ENCODE measurements at places on chromosomes 12 and 14.

DNA sequence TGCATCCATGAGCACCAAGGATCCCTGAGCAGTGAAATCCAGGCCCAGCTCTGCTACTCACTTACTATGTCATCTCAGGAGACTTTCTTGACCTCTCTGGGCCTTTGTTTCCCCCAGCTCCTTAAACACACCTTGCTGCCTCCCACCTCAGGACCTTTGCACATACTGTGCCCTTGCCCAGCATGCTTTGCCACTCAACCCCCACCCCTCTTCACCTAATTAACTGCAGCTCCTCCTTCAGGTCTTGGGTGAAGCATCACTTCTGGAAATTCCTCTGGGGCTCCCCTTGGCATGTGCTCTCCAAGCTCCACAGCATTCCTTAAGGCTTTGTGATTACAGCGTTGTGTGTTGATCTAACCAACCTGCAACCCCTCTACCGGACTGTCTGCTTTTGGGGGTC lies 15.9 kb downstream of the WSCD2 start:
- DNase-seq = no peak

DNA sequence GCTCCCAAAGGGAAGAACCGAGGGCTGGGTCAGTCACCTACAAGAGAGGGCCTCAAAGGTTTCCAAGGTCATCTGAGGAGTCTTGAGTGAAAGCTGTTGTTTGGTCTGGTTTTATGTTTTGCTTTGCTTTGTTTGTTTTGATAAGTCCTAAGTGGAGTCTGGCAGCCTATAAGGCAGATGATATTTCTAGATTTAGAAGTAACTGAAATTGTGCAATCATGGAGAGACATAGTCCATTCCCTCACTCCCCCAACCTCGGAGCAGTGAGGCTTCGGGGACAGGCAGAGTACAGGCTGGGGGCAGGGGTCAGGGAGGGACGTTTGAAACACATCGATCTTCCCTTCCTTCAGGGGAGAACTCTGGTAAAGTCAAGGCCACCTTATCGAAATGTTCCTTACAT lies 42.3 kb downstream of the TTC9 start:
- DNase-seq = no peak

- no peak for DNase-seq
These were observed 159.1 kb downstream of the SAMD4A start for GRCh38 chr14:54725998-54726397.

- no peak for DNase-seq
These were observed 349.7 kb downstream of the NRXN3 start for GRCh38 chr14:78519863-78520262.

DNA sequence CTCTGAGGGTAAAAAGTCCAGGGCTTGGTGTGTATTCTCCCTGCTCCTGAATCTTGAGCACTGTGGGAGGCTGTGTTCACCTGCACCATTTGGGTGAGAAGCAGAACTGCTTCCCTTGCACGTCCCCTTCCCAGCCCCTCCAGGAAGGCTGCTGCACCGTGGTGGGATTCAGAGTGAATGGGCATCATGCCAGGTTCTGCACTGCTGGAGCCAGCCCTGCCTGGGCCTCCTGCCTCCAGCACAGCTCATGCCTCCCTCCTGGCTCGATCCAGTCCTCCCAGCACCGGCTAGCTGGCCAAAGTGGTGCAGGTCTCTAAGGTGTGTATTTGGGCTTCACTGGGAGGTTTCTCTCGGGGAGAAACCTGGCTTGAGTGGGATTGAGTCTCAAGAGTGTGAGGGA lies 54.9 kb downstream of the ANKRD9 start:
- DNase-seq = no peak

DNA sequence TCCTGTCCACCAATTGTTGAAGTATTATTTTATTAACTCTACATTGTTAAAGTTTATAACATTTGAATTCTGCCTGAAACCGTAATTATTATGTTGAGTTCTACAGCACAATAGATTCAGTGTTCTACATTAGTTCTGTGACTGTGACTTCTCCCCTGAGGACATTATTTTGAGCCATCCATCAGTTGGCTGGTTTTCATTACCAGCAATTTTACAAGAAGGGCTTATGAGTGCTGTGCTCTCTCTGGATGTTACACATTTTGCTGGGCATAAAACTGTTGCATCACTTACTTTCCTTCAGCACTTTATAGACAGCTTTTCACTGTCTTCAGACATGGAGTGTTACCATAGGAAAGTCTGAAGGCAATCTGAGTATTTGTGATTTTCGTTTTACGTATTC lies 118.2 kb upstream of the KITLG start:
- DNase-seq = no peak

GRCh38 chr12:118880720-118881493 lies 100.4 kb upstream of the SRRM4 start:
- DNase-seq = no peak

DNA sequence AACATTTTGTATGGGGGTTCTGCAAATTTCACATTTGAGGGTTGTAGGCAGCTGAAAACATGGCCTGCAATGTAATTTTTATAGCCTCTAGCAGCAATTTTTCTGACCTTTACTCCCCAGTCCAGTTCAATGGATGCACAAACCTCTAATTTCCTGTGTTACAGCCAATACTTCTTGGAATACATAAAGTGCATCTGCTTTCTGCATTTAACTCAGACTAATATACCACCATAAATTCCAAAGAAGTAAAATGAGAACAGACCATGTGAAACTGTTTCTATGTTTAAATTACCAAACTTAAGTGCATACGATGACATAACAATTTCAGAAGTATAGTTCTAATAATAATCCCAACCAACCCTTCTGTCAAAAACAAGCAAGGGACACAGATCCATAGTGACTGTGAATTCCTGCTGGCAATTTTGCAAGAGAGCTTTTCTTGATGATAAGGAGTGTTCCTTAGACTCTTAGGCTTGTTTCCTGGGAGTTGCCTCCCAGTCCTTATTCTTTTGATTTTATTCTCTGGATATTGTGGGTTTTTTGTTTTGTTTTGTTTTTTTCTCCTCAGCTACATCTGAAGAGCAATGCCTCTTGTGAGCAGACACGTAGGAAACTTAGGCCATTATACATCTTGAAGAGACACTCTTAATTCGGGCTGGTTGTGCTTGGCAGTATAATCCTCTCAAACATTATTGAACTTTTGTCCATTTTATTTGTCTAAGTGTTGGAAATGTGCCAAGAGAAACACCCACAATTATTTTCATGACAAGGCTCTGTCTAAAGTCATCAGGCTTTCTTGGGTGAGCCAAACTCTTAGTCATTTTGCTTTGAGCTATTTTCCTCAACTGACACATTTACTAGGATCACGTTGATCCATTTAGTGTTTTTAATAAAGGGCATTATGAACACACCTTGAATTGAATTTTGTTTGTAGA lies 51.3 kb upstream of the RERGL start:
- DNase-seq = peak; percentile 15

GRCh38 chr14:22065347-22065746 lies 391.7 kb upstream of the OR4E1 start:
- no peak for DNase-seq

- DNase-seq = no peak
These were observed 26.7 kb upstream of the RAB21 start for GRCh38 chr12:71727958-71728357.

DNA sequence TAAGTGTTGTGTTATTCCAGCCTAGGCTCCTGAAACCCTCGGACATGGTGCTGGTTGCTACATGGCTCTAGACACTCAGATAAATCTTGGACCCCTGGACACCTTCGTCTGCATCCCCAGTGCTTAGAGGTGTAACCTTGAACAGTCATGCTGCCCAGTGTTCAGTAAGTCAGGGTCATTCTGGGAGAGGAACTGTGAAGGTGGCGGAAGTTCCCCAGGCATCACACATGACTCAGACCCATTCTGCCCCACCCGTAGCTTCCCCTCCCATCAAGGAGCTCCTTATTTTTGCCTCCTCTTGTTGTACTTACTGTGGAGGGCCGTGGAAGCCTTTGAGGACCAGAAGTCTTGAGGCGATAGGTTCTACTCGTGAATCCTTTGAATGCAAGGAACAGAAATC lies 18.1 kb upstream of the SSPN start:
- DNase-seq = no peak

- no peak for DNase-seq
These were observed 1.3 kb downstream of the TEAD4 start for GRCh38 chr12:2960390-2960956.

GRCh38 chr12:95337146-95337545 lies 119.5 kb downstream of the VEZT start:
- no peak for DNase-seq

GRCh38 chr14:56814519-56814959 lies 4.3 kb upstream of the OTX2 start:
- DNase-seq = no peak

DNA sequence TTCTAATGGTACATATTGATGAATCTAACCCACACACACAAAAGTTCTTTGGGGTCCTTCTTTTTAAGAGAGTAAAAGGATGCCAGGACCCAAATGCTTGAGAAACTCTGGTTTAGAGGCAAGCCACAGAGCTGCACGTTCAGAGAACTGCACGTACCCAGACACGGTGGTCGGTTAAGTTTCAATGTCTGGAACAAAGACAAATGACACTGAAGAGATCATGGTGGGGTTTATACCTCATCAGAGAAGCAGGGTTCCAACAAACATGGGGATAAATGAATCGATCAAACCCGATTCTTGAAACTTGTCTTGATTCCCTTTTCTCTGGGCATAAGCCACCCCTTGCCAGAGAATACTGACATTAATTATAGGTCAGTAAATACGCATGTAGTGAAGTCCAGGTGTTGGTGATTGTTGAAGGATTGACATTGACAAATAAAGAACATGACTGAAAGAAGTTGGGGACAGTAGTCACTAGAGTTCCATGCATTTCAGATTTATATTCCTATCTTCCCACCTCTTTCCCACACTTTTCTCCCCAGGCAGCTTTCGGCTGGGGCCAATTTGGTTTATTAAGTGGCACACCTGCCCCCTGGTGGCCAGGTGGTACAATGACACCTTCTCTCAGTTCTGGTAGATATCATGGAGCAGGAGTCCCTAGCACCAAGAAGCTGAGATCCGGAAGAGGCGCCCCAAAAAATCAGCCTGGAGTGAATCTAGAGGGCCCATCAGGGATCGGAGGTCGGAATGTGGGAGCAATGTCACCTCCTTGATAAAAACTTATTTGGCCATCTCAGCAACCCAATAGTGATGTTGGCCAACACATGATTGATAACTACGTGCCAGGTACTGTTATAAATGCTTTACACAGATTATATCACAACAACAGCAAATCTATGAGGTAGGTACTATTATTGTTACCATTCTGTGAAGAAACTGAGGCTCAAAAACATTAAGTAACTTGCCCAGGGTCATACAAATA lies 17.8 kb upstream of the HDAC7 start:
- DNase-seq = peak; percentile 58

- DNase-seq = no peak
These were observed 87.3 kb upstream of the PLEKHA5 start for GRCh38 chr12:19042221-19042620.

- DNase-seq = no peak
These were observed 42.4 kb upstream of the PPP2R5C start for GRCh38 chr14:101719045-101719645.

DNA sequence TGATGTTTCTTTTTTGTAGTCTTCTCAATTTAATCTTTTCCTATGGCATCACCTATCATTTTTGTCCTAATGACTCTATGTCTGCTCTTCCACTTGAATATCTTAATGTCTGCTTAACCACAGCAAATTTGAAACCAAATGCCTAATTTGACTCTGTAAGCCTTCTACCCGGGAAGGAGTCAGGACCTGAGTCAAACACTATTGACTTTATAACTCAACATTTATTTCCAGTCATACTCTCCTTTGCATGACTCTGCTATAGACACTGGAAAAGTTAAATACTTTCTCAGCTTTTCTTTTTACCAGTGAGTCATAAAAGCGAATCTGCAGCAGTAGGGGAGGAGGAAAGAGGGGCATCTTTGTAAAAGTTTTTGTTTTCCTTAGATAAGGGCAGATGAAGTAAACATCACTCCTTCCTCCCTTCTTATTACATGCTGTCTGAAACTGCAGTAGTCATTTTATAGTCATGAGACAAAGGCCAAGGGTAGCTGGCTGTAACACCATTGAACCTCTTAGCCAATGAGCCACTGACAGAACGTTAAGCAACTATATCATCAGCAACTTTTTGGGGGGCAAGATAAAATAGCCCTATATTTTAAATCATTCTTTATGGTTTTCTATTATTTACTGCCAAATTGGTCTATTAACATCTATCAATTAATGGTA lies 179.3 kb downstream of the MIPOL1 start:
- no peak for DNase-seq

DNA sequence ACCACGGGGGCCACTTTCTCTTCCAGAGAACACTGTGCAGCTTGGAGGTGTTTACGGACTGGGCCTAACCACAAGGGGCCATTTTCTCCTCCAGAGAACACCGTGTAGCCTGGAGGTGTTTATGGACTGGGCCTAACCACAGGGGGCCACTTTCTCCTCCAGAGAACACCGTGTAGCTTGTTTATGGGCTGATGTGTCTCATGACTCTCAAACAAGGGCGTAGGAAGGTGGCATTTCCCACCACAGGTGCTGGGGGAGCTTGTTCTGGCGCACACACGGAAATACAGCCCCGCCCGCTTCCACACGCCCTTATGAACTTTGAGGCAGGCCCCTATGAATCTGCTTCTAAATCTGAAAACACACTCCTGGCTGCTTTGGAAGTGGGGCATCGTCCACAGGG lies 174.6 kb upstream of the SFSWAP start:
- no peak for DNase-seq

- no peak for DNase-seq
These were observed 30.8 kb upstream of the NRDE2 start for GRCh38 chr14:90362558-90362896.

DNA sequence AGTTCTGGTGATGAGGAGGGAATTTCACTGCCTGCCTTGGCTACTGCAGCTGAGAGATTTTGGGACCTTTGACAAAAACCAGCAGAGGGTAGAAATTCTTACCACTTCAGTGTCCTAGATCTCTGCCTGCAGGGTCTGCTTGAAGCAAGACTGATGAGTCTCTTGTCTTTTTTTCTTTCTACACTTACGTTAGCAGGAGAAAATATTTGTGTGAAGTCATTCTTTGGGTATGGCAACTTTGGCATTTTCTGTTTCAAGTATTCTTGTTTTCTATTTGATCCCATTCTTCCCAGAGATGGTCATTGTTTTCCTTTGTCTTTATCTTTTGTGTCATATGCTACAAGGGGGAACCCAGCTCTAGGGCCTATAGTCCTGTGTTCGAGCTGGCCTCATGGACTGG lies 65.6 kb upstream of the FERMT2 start:
- no peak for DNase-seq

Data from COR-L47 (cell line).